Esophagus (tissue), 2 donors: ENCODE measurements at places on chromosomes 7 and 10. TPM values are rescaled to one million over a fixed set of nuclear protein-coding genes. Genes with fewer than 3 reads are reported as not detected.

The OR2A42 gene
- 0.02 TPM for polyA plus RNA-seq

The TPST1 gene
- 4.4 TPM for polyA plus RNA-seq

The CAMK2B gene
- polyA plus RNA-seq = 1.2 TPM

The OPALIN gene
- polyA plus RNA-seq = not detected

The VSTM2A gene
- not detected for polyA plus RNA-seq

The CHRM2 gene
- 0.12 TPM for polyA plus RNA-seq

The ADAM8 gene
- polyA plus RNA-seq = 2.6 TPM

The DNAJC12 gene
- 0.59 TPM for polyA plus RNA-seq

The LIPK gene
- polyA plus RNA-seq = 1.2 TPM

The LRIT1 gene
- not detected for polyA plus RNA-seq

The ACTL6B gene
- not detected for polyA plus RNA-seq

The HECTD2 gene
- polyA plus RNA-seq = 2.9 TPM

The PRSS37 gene
- not detected for polyA plus RNA-seq

The FGFBP3 gene
- 0.84 TPM for polyA plus RNA-seq

The STEAP2 gene
- 2.1 TPM for polyA plus RNA-seq

The LDB3 gene
- 1.4 TPM for polyA plus RNA-seq

The CREB5 gene
- 1.2 TPM for polyA plus RNA-seq

The CYP2C18 gene
- 17.3 TPM for polyA plus RNA-seq

The EIF3B gene
- polyA plus RNA-seq = 85.6 TPM

The ITGB8 gene
- 5.0 TPM for polyA plus RNA-seq

The LIPM gene
- not detected for polyA plus RNA-seq

The KEL gene
- 0.61 TPM for polyA plus RNA-seq

The ABCB1 gene
- polyA plus RNA-seq = 1.6 TPM
